ENCODE measurements at places on chromosomes 1 and 21.

DNA sequence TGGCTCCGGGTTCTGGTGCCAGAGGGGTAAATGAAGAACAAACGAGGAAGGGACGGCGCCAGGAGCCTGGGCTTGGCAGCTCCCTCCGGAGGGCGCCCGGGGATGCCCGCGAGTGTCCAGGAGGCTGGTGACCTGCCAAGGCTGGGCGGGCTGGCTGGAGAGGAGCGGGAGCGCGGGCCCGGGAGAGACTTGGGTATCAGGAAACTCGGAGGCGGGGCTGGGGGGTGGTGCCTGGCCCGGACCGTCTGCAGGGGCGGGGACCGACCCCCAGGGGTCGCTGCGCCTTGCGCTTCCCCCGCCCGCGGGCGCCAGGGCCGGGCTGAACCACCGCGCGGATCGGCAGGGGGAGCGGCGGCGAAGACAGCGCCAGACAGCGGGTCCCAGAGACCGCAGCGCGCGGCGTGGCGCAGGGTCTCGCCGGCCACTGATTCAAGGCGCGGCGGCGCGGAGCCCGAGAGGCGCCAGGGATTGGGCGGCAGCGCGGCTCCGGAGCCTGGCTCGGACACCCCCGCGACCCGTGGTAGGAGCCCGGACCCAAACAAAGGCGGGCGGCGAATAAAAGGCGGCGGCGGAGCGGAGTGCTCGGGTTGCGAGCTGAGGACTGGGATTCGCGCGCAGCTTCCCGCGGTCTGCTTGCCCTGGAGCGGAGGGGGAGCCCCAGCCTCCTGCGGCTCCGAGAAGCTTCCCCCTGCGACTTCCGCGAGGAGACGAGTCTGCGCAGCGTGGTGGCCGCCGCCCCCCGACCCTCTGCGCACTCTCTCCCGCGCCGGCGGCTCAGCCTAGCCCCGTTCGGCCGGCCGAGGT, at the start of gene DISP3:
DISP3 (plus strand) TSS at position 585 of the 804 bp plus-strand sequence. CDS start 21,838 bp downstream, outside the sequence.
- DNase-seq, result peak; percentile 61

GRCh38 chr1:100713626-100714025, 5.9 kb upstream of the VCAM1 start:
- no peak for DNase-seq

DNA sequence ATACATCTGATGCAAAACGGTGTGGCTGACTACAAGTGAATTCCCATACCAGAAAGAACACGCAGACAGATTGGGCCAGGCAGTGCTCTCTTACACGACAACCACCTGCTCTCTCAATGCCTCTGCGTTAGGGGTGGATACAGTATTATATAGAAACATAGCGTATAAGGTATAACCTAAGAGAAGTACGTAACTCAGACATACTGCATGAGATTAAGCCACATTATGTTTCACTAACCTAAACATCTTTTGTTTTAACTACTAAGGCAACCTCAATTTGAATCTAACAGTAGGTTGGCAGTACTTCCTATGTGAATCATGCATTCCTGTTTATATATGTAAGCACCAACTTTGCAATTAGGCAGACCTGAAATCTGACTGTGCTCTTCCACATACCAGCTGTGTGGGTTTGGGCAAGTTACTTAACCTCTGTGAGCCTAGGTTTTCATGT, 58.1 kb upstream of the COA6 start:
- no peak for DNase-seq

DNA sequence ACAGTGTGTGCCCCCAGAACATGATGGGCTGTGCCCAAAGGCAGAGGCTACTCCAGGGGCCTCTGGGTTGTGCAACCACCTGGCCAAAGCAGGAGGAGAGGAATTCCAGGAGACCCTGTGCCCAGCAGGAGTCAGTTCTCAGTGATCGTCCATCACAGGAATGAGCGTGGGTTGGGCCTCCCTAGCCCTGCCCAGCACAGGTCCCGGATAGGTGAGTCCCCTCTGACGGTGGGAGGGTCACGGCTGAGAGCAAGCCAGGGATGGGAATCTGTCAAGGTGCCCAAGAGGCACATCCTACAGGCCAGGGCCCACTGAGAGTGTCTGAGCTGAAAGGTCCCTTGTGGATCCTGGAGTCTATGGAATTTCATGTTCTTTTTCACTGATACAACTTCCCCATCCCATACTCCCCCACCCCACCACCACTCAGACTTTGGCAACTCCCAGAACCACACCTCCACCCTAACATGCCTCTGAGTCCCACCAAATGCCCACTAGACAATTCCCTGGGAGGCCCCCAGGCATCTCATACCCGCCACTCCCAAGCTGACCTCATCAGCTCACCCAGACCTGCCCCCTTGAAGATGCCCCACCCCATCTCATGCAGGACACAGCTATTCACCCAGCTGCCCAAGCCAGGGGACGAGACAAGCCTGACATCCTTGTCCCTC, 3.1 kb downstream of the GJB4 start:
- DNase-seq, result no peak

DNA sequence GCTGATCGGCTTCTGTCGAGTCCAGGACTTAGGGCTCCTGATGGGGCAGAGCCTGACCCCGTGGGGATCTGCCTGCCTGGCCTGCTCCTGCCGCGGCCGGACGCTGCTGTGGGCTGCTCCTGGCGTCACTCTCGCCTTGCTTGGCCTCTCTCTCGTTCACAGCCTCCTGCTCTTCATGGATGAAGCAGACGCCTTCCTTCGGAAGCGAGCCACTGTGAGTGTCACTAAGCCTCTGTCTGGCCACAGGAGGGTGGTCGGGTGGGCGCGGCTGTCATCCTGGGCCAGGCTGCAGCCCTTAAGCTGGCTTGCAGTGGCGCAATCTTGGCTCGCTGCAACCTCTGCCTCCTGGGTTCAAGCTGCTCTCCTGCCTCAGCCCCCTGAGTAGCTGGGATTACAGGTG, 16.1 kb downstream of the ATAD3B start:
- DNase-seq, result no peak

GRCh38 chr1:9242338-9242969, 7.9 kb downstream of the H6PD start:
- DNase-seq, result peak; percentile 65

- DNase-seq, result no peak
These were observed 4.7 kb downstream of the C1orf35 start for GRCh38 chr1:228098323-228098931.

DNA sequence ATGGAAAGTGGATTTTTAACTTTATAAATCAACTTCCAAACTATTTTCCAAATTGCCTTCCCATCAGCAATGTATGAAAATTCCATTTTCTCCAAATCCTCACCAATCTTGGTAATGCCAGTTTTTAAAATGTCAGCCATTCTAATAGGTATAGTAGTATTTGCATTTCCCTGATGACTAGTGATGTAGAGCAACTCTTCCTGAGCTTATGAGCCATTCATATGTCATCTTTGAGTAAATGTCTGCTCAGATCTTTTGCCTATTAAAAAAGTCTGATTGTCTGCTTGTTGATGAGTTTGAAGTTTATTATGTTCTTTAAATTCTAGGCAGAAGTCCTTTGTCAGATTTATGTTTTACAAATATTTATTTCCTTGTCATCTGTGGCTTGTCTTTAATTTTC, 54.7 kb downstream of the KDM1A start:
- DNase-seq, result no peak

DNA sequence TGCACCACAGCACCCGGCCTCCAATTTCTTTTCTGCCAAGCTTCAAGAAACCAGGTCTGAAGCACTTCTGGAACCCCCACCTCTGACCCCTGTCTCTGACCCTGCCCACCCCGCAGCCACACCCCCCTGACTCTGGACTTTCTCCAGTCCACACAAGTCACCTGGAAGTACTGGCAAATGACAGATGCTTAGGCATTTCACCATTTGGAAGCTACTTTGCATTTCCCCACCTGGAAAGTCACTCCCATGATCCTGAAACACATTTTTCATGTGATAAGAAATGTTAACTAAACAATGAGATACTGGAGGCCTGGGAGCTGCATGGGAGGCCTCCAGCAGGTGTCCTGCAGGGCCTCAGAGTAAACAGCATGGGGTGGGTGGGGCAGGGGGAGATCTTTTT, 45.7 kb downstream of the NTPCR start:
- no peak for DNase-seq

GRCh38 chr1:82565546-82565945, 764.8 kb downstream of the ADGRL2 start:
- no peak for DNase-seq

DNA sequence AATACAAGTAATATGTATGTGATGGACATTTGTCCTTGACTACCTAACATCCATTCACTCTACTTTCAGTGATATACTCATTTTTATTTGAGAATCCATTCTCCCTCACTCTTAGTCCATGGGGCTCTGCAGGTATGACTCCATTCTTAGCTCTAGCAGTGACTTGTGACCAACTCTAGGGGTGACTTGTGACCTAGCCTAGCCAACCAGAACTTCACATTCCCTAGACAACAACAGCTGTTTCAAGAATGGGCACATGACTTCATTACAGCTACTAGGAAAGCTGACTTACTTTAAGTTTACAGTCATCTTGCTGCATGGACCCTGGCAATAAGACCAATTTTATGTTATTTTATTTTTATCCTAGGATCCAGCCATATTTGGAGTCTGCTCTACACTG, 23.6 kb upstream of the DDX59 start:
- DNase-seq, result no peak

DNA sequence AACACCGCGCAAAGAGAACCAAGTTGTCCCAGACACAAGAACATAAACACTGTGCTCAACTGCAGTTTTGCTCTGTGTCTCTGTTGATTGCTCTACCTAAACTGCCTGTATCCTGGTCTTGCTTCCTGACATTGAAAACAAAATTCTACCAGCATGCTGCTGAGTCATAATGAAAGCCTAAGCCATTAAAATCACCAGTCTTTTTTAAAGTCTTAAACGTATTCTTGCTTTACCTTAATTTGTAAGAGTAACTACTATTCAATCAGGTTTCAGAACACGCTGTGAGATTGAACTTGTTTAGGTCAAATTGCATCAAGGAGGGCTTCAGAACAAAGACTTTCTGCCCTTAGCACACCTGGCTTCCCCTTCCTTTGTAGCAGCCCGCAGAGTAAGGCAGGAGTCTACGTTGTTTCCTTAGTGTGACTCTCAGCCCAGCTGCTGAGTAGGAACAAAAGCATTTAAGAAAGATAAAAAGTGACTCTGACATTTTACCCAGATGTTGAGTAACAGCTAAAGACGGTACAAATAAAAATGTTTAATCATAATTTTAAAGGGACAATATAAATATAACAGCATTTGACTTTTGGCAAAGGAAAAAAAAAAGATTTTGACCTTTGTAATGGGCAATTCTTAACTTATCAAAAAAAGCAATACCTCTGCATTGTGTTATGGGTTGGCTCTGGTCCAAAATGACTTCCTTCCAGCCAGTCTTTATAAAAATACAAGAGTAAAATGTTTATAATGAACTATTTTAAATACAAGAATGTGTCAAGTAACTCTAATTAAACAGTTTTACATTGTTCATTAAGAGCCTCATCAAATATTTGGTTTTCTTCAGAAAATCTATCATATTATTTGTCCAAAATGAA, 186.9 kb upstream of the ADGRL4 start:
- DNase-seq, result no peak

DNA sequence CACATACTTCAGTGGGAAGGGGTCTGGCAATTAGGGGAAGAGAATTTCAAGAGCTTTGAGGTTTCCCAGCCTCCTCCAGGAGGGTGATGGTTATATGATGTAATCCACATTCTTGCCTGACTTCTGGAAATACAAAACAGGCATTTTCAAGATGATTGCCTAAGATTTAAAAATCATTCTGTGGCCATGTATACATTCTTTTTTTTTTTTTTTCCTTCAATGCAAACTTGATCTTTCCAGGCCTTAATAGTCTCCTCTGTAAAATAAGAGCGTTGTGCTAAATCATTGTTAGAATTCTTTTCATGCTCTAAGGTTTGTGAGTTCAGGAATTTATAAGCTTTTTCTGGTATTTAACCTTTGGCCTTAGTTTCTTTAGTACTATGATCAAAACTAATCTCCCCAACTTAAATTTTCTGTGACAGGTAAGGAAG, 192.3 kb upstream of the HMCN1 start:
- no peak for DNase-seq

DNA sequence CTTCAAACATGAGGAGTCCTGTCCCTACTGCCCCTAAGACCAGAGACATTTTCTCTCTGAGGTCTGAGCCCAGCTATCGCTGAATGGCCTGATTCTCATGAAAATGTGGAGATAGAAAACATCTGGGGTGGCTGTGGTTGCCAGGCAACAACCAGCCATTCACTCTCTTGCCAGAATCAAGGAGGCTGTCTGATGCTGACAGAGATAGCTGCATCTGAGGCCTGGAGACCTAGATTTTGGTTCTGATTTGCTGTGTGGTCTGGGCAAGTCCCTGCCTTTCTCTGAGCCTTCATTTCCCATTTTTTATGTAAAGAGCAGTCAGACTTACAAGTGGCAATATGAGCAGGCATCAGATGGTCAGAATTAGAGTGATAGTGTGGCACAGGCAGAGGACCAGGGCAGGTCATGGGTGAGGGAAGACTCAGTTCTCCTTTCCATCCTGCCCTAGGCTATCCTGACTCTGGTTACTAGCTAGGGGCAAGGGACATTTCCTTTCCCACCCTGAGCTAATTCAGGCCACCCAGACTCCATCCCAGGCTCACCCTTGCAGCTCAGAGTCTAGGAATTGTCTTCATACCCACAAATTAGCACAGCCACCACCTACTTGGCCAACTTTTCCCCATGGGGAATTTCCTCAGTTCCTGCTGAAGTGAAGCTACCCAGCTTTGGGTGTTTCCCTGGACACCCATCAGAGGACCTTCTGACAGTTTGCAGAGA, 20.0 kb upstream of the RNF19B start:
- no peak for DNase-seq

GRCh38 chr1:2865000-2865399, 63.5 kb upstream of the TTC34 start:
- DNase-seq, result no peak

DNA sequence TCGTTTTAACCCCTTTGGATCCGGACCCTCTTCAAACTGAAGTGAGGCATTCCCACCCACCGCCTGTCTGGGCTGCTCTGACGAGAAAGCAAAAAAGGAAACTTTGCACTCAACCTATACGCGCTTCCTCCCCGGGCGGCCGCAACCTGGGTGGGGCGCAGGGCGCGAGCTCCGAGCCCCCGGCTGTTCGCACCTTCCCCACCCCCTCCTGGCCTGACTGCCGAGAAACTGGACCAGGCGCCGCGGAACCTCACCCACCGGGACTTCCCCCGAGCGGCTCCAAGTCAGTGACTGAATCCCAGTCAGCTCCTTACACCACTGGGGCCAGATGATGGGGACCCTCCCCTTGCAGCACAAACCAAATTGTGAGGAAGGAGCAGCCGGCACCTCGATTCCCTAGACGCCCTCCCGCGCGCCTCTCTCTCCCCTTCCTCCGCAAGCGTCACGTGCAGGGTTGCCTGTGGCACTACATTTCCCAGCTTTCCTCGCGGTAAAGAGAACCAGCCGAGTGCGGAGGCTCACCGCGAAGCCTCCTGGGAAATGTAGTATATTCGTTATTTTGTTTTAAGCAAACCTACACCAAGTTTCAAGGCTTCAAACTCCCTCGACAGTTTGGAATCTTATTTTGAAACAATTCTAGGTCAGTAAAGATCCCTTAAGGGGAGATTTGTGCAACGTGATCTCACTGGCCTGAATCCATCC, at the start of gene RAB29:
RAB29 (minus strand) TSS at position 468 of the 702 bp plus-strand sequence. CDS start 526 bp downstream, outside the sequence.
- DNase-seq, result peak; percentile 94

DNA sequence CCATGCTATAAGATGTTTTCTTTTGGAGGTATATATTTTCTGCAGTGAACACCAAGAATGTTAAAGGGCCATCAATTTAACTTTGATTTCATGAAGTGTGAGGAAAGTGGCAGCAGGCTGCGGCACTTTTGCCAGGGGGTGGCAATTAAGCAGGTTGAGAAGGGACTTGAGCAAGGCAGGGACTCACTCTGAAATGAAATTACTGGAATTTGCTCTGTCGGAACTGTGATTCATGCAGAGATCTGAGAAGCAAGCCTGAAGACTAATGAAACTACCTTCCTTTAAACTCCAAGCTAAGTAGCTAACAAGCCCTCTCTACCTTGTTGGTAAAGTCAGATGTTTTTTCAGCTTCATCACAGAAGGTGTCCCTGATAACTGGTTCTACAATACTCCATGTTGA, 441.6 kb downstream of the SIPA1L2 start:
- no peak for DNase-seq

All from Peyer's patch (tissue), 4 donors.